Left cardiac atrium (tissue), 4 donors: ENCODE measurements at places on chromosomes 1 and 21. TPM values are rescaled to one million over a fixed set of nuclear protein-coding genes. Genes with fewer than 3 reads are reported as not detected.

Gene FAM167B
- 5.5 TPM for total RNA-seq

Gene HSD17B7
- total RNA-seq: 8.6 TPM

Gene PALMD
- total RNA-seq: 104 TPM

Gene TMEM269
- not detected for total RNA-seq

Gene MEGF6
- 15.8 TPM for total RNA-seq

Gene TMEM240
- total RNA-seq: 5.4 TPM

Gene RAB42
- 1.6 TPM for total RNA-seq

Gene TTC22
- total RNA-seq: 0.31 TPM

Gene TIE1
- 23.1 TPM for total RNA-seq

Gene ARHGAP30
- total RNA-seq: 10.0 TPM

Gene SYNC
- total RNA-seq: 14.5 TPM

Gene EDARADD
- not detected for total RNA-seq

Gene NGF
- 4.4 TPM for total RNA-seq

Gene TAS1R1
- not detected for total RNA-seq

Gene RNF186
- total RNA-seq: not detected

Gene SERPINC1
- total RNA-seq: 0.21 TPM

Gene CFHR3
- total RNA-seq: not detected

Gene TBX19
- total RNA-seq: 0.88 TPM

Gene HMGCS2
- total RNA-seq: 20.2 TPM

Gene GIPC2
- total RNA-seq: 1.9 TPM

Gene RASAL2
- 16.9 TPM for total RNA-seq

Gene NUP210L
- 0.74 TPM for total RNA-seq

Gene PLA2G2D
- not detected for total RNA-seq

Gene CNIH3
- 0.88 TPM for total RNA-seq

Gene LMX1A
- total RNA-seq: not detected

Gene FAM229A
- 1.8 TPM for total RNA-seq

Gene MIXL1
- total RNA-seq: not detected

Gene SPRR4
- total RNA-seq: not detected

Gene CCDC181
- total RNA-seq: 1.1 TPM

Gene CRYBG2
- total RNA-seq: not detected

Gene RNU1-2
- total RNA-seq: 5,988 TPM

Gene KRTAP6-1
- total RNA-seq: not detected

Gene OVAAL
- 0.53 TPM for total RNA-seq

Gene SUMO3
- total RNA-seq: 93.3 TPM

Gene ADAMTSL4
- total RNA-seq: 31.5 TPM

Gene EPRS1
- total RNA-seq: 63.0 TPM

Gene SLFNL1
- total RNA-seq: 0.37 TPM

Gene ADCY10
- 0.06 TPM for total RNA-seq

Gene EXTL1
- total RNA-seq: 3.2 TPM

Gene SMCP
- not detected for total RNA-seq

Gene OXCT2
- total RNA-seq: 4.7 TPM

Gene KRTAP10-2
- not detected for total RNA-seq

Gene GPR37L1
- total RNA-seq: 0.05 TPM

Gene HES5
- 0.91 TPM for total RNA-seq

Gene RGS4
- 5.1 TPM for total RNA-seq

Gene SLC44A3
- 5.4 TPM for total RNA-seq

Gene CTTNBP2NL
- total RNA-seq: 17.1 TPM

Gene MYCL
- total RNA-seq: 0.77 TPM

Gene RIPK4
- 3.0 TPM for total RNA-seq

Gene UTS2
- total RNA-seq: not detected

Gene LRRC71
- not detected for total RNA-seq

Gene PRRX1
- 38.6 TPM for total RNA-seq

Gene CA14
- total RNA-seq: 5.7 TPM

Gene HSD11B1
- 5.6 TPM for total RNA-seq

Gene PDC
- total RNA-seq: not detected

Gene GJA9
- total RNA-seq: not detected

Gene TSSK3
- total RNA-seq: 0.44 TPM

Gene VASH2
- total RNA-seq: 1.8 TPM
